Stimulated activated CD4-positive, alpha-beta T cell treated with anti-CD3 and anti-CD28 coated beads, Interleukin-4, amount 100 ng/mL, for 4 hours (primary cell): ENCODE measurements at places on chromosomes 4 and X.

DNA sequence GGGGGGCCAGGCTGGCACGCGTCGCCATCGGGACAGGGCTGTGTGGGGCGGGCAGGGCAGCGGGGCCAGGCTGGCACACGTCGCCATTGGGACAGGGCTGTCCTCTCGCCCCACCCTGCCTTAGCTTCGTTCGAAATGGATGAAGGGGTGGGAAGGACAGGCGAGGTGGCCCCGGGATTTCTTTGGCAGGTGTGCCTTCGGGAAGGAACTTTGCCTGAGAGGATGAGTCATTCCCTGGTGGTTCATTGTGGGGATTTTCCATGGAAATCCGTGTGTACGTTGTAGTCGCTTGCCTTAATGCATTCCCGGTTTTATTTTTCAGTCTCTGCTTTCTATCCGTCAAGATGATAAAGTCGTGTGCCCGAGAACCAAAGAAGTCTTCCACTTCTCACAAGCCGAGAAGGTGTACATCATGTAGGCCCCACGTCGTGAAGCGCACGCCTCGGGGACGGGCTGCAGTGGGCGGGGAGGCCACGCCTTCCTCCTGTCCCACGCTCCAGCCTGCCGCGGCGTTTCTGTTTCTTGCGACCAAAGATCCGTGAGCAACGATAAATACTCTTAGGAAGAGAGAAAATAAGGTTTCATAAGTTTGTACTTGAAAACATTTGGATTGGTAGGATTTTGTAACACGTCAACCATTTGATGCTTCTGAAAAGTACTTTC, 8.1 kb upstream of the UVSSA start:
- DNase-seq: no peak

DNA sequence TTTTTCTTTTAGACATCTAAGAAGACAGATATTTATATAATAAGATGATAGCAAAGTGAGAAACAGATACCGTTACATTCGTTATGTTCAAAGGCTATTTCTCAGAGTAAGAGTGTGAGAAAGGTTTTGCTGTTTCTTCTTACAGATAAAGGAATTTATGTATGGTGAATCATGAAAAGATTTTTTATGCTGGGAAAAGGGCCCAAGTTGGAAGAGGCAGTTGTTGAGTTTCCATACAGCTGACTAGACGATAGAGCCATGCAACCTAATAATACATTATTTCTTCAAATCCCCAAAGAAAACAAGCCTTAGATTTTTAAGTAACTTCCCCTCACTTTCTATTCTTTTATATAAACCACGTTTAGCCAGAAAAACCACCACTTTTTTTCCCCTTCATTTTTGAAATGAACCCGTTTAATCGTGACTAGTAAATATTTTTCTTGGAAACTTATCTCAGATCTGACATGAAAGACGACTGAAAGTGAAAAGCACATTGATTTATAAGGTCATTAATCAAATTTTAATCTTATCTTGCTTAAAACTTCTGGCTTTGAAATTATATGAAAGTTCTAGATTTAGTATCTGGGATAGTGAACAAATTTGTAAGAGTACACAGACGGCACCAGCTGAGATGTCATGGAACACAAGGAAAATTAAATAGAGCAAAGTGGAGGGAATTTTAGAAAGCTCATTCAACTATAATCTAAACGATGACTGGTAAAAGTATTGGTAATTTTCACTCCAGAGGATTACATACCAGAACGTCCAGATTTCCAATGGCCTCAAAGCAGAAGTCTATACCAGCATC, 10.9 kb downstream of the ADH6 start:
- no peak for DNase-seq

- no peak for DNase-seq
These were observed 104.4 kb upstream of the RAB40AL start for GRCh38 chrX:102832661-102833060.

- DNase-seq: no peak
These were observed 709 bp downstream of the GPAT3 start for GRCh38 chr4:83536362-83537272.

- DNase-seq: no peak
These were observed 125.1 kb downstream of the WDFY3 start for GRCh38 chr4:84841435-84841834.

- DNase-seq: no peak
These were observed 283.9 kb upstream of the AGA start for GRCh38 chr4:177726111-177726510.

DNA sequence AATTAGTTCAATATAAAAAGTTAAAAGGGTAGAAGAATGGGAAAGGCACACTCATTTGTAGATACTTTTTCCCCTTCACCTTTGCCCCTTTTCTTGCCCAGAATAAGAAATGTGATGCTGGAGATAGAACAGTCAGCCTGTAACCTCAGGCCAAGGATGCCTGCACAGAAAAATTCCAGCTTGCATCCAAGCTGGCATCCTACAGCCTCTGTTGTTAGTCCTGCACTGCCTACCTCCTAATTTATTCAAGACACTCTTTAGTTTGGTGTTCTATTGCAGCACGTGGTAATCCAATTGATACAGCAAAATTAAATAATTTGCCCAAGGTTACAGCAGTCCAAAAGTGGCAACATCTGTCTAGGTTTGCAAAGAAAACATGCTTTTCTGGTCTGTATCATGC, 9.7 kb upstream of the USO1 start:
- no peak for DNase-seq

- DNase-seq: no peak
These were observed 288.0 kb downstream of the ASMT start for GRCh38 chrX:1902901-1903235.

GRCh38 chr4:55613621-55614020, 21.6 kb upstream of the PDCL2 start:
- no peak for DNase-seq

GRCh38 chr4:71185037-71185436, 153.8 kb upstream of the SLC4A4 start:
- DNase-seq: no peak

- DNase-seq: no peak
These were observed at the start of gene PABPC4L for GRCh38 chr4:134201216-134202161. Gene PABPC4L (minus strand): TSS chr4:134201789. CDS start chr4:134201019, 770 bp downstream.
